ENCODE measurements at places on chromosomes 3 and 15.

DNA sequence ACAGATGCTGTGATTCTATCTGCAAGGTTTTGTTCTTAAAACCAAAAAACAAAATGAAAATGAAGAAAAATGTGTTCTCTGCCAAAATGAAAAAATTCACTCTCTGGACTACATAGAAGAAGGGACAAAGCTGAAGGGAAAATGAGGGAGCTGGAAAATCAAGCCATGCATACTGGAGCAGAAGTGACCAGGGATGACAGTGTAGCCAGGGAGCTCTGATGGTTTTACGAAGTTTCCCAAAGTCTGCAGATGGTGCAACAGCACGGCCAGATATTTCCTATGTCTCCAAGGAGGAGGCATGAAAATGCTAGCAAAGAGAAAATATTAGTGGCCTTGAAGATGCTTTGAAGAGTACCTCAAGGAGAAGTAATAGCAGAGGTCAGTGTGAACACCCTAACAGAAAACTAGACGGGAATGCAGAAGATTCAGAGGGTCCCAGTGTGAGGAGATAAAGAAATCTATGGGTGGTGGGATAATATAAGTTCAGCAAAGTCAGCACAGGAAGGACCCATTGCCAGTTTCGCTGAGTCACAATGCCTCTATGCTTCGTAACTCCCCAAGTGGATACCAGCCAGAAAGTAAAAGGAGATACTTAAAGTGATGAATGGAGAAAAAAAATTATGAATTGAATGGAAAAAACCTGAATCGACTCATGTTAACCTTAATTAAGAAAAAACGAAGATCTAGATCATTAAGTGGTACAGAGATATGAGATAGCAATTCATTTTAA is 39.0 kb upstream of the POMGNT2 start:
- DNase-seq = no peak

- DNase-seq = no peak
Observed at GRCh38 chr15:58760385-58761009, 10.6 kb upstream of the MINDY2 start.

DNA sequence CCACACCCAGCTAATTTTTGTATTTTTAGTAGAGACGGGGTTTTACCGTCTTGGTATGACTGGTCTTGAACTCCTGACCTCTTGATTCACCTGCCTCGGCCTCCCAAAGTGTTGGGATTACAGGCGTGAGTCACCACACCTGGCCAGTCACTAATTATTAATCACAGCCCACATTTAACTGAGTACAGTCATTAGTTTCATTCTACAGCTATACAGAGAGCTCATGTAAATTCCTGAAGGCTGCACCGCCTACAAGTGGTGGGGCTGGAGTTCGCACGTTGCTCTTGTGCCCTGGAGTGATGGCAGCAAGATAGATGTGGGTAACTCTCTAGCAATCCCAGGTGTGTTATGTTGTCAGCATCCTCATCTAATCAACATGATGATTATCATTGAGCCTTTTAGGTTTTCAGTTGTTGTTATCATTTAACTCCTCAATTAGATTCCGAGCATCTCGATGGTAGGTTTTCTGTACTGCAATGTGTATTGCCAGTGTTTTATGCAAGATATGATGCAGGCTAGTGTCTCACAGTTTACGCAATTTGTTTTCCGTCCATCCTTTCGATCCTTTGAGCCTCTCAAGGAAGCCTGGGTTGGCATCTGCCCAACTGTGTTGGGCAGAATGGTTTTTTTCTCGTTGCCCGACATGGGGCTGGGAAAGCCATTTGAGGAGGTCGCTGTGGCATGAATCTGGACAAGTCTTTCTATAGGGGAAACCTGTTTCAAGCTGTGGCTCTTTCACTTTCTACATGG is 216.3 kb downstream of the LPP start:
- no peak for DNase-seq

DNA sequence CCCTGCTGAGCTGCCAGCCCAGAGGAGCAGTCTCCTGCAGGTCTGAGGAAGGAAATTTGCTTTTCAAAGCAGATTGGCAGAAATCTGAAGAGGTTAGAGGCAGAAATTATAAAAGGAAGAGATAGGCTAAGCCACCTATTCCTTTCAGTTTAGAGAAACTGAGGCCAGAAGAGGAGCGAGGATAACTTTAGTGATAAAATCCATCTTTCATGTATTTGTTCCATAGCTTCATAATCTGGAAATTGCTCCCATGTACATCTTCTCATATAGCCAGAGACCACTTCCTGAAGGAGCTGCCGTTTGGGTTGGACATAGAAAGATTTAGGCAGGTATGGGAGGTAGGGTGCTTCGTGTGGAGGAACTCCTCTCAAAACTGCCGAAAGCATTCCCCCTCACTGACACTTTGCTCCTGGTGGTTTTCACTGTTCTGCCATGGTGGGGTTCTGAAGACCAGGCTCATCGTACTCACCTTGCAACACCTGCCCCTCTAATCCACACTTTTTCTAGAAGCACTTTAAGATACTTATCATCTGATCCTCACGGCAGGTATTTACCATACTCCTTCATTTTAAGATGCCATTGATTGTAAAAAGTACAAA is 670 bp upstream of the ACAP2 start:
- no peak for DNase-seq

DNA sequence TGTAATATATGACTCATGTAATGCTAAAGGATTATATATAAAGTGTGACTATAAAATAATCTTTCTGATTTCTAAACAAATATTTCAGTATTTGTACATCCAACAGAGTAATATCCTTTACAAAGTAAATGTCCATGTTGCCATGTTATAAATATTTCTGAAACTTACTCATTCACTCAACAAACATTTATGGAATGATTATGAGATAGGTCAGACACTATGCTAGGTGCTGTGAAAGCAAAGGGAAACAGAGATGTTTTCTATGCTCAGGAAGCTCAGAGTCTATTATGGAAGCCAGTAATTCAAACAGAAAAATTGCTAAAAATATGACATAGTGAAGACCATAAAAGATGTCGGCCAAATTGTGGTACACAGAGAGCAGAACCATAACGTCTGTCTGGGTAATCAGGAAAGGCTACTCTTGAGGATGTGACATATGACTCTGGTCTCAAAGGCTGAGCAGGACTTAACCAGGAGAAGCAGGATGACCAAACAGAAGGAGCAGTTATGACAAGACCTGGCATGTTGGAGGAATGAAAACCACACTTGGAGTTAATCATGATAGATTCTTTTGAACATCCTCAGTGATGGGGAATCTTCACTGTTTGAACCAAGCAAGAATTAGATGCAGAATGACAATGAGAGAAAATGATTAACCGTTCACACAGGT is 39.0 kb upstream of the MYO5C start:
- DNase-seq = no peak

DNA sequence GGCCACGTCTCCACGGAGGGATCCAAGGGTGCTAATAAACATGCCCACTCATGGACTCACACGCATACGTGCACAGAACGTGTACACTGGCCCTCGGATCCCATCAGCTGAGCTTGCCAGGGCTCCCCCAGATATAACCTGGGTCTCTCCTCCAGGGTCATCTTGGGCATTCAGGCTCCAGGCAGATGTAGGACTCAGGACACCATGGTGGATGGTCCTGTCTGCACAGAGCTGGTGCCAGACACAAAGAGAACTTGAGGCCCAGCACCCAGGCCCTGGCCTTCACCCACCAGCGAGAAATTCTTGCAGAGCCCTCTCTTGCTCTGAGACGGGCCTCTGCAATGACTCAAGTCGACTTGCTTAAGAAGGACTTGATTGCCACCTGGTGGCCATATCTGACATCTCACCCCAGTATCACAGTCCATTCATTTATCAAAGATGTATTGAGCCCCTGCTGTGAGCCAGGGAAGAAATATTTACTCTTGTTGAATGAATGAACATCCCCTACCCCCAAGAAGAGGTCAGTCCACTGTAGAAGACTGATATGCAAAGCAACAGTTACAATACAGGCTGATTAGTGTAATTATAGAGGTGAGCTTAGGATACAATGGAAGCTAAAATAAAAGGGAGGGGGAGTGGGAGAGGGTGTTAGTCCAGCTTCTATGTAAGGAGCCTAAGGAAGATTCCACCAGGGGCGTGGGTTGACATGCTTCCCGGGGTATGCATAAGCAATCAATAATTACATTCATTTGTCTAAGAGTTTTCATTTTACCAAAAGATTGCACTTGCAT is 34.2 kb upstream of the VPS8 start:
- DNase-seq = peak; percentile 93

DNA sequence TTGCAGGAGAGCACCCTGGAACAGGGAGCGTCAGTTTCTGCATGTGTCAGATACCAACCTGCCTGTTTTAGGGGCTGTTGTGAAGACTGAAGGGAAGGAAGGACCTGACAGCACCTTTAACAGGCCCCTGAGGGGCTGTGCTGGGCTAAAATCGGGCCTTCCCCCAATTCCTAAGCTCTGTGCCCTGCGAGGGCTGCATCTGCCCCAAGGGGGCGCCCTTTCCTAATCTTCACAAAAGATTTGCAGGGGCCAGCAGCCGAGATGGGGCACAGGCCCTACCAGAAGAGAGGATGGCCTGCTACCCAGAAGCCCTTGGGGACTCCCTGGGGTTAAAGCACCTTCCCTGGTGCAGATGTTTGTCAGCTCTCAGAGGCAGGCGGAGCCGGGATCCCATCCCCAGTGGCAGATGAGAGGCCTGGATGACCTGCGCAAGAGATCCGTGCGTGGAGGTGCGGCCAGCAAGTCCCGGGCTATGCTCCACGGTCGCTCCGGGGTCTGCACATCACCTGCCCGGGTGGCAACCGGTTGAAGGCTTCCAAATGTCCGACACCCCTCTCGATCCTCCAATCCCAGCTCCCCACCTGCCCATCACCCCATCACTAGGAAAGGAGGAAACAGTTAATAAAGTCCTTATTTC is 53.6 kb downstream of the RHCG start:
- no peak for DNase-seq

GRCh38 chr3:147411815-147412241 is 2.7 kb downstream of the ZIC1 start:
- peak; percentile 33 for DNase-seq

DNA sequence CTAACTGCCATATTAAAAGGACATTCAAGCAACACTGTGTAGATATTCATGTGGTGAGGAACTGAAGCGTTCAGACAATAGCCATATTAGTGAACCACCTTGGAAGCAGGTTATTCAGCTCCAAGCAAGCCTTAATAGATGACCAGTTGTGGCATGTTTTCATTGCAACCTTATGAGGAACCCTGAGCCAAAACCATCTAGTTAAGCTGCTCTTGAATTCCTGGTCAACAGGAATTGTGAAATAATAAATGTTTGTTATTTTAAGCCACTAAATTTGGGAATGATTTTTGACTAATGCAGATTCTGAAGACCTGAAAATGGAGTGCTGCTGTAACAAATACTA is 73.0 kb downstream of the SPRED1 start:
- no peak for DNase-seq

GRCh38 chr3:49668414-49668797 is 5.7 kb upstream of the APEH start:
- DNase-seq = no peak

DNA sequence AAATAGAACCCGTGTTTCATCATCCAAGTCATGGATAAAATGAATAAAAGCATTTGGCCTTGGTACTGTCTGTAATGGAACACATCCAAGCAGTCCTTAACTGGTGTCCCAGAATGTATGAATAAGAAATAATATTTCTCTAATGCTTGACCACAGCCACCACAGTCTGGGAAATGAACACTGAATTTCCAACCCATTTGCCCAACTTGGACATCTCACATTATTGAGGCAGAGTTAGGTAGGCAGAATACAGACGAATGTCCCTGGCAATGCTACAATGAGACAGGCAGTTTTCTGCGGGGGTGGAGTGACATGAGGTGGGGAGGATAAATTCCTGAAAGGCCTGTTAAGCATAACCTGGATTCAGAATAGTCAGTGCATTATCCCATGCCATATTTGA is 245.7 kb downstream of the ZIC1 start:
- DNase-seq = peak; percentile 42

DNA sequence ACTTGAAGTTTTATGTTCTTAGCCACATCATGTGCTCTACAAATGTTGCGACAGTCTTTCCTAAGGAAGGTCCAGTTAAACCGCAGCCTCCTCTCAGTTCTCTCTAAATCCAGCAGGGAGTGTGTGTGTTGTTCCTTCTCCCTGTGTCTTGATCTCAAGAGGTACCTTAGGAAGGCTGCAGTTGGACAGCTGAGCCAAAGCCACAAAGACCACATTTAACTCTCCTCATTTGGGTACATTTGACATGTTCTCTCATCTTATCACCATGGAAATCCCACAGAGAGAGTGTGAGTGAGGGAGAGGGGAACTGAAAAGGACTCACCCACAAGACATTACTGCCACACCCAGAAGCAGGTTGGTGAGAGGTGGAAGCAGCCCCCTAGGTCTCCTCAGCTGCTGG is 79.5 kb downstream of the CD200R1L start:
- DNase-seq = no peak

Measured in right hindlimb (tissue), 1 donor.